ENCODE measurements at places on chromosomes 7 and 10.

DNA sequence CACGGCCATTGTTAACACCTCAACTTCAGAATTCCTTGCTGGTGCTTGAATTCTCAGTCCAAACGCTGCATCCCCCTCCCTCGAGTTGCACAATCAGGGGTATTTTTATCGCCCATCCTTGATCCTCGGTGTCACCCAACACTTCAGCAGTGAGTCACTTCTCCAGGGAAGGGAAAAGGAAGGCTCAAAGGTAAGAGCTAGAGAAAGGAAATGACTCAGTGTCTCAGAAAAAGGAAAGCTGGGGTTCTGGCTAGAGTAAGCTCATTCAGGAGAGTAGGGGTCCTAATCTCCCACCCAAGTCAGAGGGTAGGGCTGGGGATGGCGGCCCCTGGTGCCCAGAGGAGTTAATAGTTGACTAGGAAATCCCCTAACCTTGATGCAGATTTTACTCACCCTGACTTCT, 39.8 kb upstream of the TRIM8 start:
- DNase-seq: peak; percentile 73

DNA sequence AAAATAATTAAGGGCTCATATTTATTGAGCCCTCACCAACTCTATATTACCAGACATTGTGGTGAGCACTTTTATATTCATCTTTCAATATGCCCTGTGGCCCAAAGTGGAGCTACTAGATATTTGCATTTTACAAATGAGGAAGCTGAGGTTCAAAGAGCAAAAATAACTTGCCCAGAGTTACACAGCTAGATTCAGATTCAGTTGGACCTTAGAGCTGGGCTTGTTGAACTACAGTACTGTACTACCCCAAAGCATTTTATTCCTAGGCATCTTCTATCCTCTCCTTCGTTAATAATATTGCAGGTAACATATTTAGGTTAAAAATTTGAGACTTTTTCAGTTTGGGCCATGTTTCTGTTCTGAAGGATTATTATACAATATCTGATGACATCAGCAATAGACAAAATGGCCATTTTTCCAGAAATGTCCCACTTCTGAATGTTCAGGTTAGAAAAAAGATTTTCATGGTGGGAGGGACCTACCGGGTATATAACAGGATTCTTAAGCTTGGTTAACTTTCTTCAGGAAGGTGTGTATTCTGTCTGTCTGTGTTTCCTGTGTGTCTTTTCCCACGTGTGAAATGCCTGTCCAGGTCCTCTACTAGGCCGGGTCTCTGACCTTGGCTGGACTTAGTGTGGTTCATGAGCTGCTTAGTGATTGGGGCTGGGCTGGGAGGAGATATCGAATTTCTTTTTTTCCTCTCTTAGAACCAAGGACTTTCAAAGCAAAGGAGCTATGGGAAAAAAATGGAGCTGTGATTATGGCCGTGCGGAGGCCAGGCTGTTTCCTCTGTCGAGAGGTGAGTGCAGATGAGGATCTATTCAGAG, 13.6 kb downstream of the PRXL2A start:
- no peak for DNase-seq

GRCh38 chr10:133372507-133372906, 647 bp downstream of the ECHS1 start:
- DNase-seq: no peak

DNA sequence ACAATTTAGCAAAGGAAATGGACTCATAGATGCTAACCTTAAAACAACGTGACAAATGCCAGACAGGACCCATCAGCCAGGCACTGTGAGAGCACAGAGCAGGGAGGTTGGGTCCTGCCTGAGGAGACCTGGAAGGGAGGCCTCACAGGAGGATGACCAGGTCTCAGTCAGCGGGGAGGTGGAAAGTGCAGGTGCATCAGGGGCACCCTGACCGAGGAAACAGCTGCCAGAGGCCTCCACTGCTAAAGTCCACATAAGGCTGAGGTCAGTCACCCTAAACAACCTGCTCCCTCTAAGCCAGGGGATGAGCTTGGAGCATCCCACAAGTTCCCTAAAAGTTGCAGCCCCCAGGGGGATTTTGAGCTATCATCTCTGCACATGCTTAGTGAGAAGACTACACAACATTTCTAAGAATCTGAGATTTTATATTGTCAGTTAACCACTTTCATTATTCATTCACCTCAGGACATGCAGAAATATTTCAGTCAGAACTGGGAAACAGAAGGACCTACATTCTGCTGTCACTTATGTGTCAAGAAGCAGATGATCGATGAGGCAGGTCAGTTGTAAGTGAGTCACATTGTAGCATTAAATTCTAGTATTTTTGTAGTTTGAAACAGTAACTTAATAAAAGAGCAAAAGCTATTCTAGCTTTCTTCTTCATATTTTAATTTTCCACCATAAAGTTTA, 157.6 kb upstream of the LANCL2 start:
- no peak for DNase-seq

DNA sequence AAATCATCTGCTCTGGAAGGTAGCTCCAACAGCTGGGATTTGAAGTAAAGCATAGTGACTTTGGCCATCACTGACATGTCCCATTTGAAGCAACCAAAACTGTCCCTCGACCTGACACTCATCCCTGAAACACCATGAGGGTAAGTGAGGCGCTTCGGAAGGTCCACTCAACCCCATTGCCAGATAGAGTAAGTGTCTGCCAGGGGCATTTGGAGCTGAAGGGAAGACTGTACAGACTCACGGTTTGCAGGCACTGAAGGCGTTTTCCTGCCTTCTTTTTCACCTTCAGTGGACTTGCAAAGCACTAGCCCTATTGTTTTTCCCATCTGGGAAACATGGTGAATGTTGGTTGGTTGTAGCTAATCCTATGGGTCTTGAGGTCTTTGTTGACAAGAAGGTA, 57.6 kb downstream of the IKZF1 start:
- no peak for DNase-seq

- peak; percentile 32 for DNase-seq
Measured at GRCh38 chr7:106679153-106679931, 18.4 kb upstream of the CCDC71L start.

GRCh38 chr7:2873686-2874551, 29.8 kb upstream of the GNA12 start:
- peak; percentile 83 for DNase-seq

- no peak for DNase-seq
Measured at GRCh38 chr10:6518791-6519429, 61.2 kb downstream of the PRKCQ start.

GRCh38 chr7:4613846-4614548, 68.1 kb upstream of the FOXK1 start:
- peak; percentile 76 for DNase-seq

GRCh38 chr10:26725837-26726727, 28.6 kb downstream of the PDSS1 start:
- DNase-seq: peak; percentile 52

DNA sequence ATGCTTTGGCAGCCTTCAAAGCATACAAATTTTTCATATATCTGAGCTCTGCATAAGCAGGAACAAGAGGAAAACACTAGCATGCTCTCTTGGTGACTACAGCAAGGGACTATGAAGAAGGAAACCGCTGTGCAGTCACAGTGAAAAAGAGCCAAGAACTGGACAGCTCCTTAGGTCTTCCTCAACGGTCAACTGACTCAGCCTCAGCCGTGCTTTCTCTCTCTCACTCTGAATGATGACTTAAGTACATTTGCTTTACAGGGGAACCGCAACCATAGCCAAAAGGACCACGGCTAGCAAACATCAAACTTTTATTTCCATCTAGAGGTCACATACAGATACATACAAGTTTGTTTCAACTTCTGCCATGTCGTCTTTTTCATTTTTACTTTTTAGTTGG, 69.9 kb downstream of the HYCC1 start:
- DNase-seq: peak; percentile 81

- DNase-seq: no peak
Measured at GRCh38 chr10:131155876-131156230, 155.7 kb downstream of the TCERG1L start.

DNA sequence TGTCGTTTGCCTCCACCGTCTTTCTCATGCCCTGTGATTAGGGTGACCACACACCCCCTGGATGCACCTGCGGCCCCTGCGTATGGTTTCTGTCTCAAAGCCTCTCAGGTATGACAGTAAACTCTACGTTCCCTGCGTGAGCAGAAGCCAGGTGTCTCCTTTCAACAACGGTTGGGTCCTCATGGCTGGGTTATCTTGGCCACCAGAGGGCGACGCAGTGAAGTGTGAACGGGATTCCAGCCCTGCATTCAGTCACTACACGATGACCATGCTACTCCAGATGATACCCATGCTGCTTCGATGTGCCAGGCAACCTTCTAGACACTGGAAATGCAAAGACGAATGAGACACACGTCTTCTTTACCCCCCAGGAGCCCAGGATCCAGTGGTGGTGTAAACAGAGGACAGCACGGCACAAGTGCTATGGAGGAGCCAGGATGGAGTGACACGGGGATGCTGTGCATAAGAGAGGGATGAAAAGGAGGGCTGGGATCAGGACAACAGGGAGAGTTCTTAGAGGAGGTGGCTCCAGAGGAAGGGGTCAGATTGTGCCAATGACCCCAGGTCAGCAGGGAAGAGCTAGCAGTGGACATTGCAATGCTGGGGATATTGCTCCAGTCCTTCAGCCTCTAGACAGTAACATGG, 228.1 kb upstream of the PFKP start:
- DNase-seq: no peak

DNA sequence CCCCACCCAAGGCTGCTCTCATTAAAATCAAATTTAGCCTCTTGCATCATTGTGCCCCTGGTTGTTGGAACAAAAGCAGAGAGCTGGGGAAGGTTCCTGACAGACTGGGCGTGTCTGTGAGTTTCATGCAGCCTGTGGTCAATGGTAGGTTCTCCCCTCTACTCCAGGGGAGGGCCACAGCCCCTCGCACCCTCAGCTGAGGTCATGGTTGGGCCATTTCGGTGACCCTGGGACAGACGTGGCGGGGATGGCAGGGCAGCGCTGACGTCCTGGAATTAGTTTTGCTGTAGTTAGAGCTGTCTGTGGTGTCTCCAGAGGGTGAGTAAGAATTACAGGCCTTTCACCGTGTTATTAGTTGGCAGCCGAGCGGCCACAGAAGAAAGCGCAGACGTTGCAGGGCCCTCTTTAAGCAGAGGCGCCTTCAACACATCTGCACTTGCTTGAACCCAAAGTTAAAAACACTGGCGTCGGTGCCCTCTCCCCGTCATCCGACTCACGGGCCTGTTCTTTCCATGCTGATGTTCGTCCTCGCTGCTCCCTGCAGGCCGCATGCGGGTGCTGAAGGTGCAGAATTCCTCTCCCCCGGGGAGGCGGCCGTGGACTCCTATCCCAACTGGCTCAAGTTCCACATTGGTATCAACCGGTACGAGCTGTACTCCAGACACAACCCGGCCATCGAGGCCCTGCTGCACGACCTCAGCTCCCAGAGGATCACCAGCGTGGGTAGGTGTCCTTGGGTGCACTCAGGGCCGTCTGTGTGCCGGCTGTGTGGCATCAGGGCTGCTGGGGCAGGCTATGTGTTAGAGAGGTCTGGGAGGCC, 2.8 kb downstream of the FAM20C start:
- DNase-seq: no peak

DNA sequence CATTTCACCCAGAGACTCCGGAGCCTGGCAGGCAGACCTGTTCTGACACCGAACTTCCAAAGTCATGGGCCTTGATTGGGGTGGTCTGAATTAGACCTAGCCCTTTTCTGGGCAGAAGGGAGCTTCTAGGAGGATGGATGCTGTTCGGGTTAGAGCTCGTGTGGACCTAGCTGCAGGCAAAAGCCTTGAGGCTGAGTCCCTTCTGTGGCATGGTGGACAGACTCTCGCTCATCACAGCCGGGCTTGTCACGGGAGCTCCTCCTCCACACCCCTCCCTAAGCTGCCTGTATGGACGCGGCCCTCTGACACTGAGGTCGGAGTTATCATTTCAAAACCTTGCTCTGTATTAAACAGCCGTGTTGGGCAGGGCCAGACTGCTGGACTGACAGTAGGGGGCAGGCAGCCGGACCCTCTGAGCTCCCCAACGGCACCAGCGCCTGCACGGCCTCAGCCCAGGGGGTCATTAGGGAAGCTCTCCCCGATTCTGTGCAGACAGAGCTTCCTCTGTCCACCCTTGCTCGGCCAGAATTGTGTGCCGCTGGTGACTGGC, 2.2 kb downstream of the IRF5 start:
- DNase-seq: no peak

DNA sequence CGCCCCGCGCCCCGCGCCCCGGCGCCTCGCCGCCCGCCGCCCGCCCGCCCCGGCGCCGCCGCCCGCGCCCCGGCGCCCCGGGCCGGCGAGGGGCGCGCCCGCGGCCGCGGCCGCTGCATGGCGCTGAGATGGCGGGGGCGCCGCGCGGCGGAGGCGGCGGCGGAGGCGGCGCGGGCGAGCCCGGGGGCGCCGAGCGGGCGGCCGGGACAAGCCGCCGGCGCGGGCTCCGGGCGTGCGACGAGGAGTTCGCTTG, 174 bp downstream of the ADCY1 start:
- DNase-seq: no peak

DNA sequence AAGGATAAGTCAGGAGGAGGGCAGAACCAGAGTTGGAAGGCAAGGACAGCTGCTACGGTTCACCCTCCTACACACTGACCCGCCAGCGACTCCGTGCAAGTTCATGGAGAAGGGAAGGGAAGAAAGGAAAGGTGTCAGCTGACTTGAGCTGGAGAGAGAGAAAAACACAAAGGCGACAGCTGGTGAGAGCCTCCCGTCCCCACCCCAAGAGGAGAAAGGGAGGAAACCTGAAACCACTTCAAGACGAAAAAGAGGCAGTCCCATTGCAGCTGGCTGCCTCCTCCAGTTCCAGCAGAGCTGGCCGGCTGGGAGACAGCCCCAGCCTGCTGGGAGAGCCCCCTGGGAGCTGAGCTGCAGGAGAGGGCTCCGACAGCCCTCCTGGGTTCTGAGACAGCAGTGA, 75.2 kb downstream of the PARD3 start:
- peak; percentile 90 for DNase-seq

GRCh38 chr10:86335831-86336230, 30.8 kb downstream of the GRID1 start:
- DNase-seq: no peak

DNA sequence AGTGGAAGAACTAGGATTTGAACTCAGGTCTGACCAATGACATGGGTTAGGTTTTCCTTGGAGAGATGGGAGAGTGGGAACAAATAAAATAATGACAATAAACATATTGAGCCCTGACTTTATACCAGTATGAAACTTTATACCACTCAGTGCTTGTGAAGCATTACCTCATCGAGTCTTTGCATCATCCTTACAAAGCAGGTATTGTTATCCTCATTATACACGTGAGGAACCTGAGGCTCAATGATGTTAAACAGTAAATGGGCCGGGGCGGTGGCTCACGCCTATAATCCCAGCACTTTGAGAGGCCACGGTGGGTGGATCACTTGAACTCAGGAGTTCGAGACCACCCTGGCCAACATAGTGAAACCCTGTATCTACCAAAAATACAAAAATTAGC, 47.7 kb downstream of the HHEX start:
- DNase-seq: no peak

GRCh38 chr10:130246113-130246512, 109.9 kb downstream of the GLRX3 start:
- DNase-seq: no peak
